ENCODE measurements at places on chromosomes 3 and 15. TPM values are rescaled to one million over a fixed set of nuclear protein-coding genes. Genes with fewer than 3 reads are reported as not detected.

CACNA2D2 gene
- 0.77 TPM for polyA plus RNA-seq

FOXB1 gene
- not detected for polyA plus RNA-seq

GRCh38 chr15:41566121-41566885 is 7.3 kb downstream of the TYRO3 start:
- no peak for DNase-seq

AADACL2 gene
- not detected for polyA plus RNA-seq

BSN gene
- 0.10 TPM for polyA plus RNA-seq

DNA sequence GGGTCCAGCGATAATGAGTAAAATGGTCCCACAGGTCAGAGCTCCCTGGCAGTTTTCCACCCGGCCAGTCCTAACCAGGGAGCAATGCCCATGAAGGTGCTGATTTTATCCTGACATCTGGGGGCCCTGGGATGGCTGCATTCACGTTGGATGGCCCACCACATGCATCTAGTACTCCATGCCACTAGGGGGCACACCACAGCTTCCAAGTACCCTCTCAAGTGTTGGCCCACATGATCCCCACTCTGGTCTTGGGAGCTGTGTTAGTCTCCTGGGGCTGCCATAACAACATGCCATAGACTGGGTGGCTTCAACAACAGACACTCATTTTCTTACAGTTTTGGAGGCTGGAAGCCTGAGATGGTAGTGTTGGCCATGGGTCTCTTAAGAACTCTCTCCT is 225.5 kb downstream of the SLCO3A1 start:
- no peak for DNase-seq

- DNase-seq, result no peak
Observed at GRCh38 chr3:15010664-15011063, 54.5 kb downstream of the MRPS25 start.

Data from psoas muscle (tissue), 8 donors.